ENCODE measurements at places on chromosomes 11 and 22.
A peak's percentile ranks its signal among the peaks of the same experiment; 100 is the strongest.

GRCh38 chr22:34976474-34976873, 89.5 kb upstream of the ISX start:
- no peaks in the 10 kb centered on the region for H3K27me3 ChIP-seq
- no peak overlapping the region for H3K27ac ChIP-seq
- no peak overlapping the region for H3K4me3 ChIP-seq
- no peaks in the 10 kb centered on the region for H3K4me1 ChIP-seq
- no peaks in the 10 kb centered on the region for H3K36me3 ChIP-seq

DNA sequence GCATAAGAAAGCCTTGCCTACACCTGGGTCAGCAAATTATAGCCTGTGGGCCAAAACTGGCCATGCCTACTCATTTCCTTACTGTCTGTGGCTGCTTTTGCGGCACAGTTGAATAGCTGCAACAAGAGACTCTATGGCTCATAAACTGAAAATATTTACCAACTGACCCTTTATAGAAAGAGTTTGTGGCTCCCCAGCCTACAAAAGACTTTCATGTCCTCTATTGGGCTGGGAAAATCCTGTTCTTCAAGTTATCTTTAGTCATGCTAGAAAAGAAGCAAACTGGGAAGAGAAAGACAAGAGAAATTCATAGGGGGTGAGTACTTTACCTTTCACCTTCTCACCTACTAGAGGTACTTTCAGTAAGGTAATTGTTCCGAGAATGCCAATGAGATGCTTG, 175.1 kb downstream of the SWAP70 start:
- no peak overlapping the region for H3K27ac ChIP-seq
- peaks cover 26% of the 10 kb centered on the region for H3K36me3 ChIP-seq
- H3K4me1 ChIP-seq: no peaks in the 10 kb centered on the region
- no peaks in the 10 kb centered on the region for H3K27me3 ChIP-seq
- no peak overlapping the region for H3K4me3 ChIP-seq

- H3K4me1 ChIP-seq: peaks cover 14% of the 10 kb centered on the region
- no peak overlapping the region for H3K27ac ChIP-seq
- DNase-seq: no peak
- H3K4me3 ChIP-seq: no peak overlapping the region
- H3K36me3 ChIP-seq: no peaks in the 10 kb centered on the region
These were observed 19.4 kb downstream of the SUSD2 start for GRCh38 chr22:24200619-24201212.

DNA sequence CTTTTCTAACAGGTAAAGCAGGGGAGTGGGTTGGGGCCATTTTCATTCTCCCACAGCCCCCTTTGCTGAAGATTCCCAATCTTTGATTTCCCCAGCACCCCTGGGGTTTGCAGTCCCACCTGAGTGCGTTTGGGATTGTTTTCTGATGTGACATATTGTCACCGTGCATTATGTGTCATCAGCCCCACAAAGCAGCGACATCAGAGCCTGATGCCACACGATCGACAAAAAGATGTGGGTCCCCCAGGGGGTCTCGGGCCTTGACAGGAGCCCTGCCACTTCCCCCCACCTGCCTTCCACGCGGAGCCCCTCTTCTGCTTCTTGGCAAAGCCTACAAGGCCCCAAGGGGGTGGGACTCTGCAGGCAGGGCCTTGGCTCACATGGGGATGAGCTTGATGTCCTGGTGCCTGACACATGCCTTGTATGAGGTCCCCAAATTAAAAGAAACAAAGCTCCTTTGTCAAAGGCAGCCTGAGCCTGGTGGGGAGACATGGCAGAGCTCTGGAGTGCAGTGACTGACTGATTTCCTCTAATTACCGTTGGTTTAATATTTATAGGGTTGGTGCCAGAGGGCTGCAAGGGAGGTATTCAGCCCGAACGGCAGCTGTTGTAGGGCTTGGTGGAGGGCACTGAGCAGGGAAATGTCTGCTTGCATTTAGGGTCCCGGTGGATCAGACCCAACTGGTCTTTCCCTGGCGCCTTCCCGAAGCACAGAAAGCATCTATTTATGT, 149.2 kb downstream of the MIAT start:
- H3K4me1 ChIP-seq: no peaks in the 10 kb centered on the region
- H3K27ac ChIP-seq: no peak overlapping the region
- no peaks in the 10 kb centered on the region for H3K27me3 ChIP-seq
- H3K36me3 ChIP-seq: no peaks in the 10 kb centered on the region

DNA sequence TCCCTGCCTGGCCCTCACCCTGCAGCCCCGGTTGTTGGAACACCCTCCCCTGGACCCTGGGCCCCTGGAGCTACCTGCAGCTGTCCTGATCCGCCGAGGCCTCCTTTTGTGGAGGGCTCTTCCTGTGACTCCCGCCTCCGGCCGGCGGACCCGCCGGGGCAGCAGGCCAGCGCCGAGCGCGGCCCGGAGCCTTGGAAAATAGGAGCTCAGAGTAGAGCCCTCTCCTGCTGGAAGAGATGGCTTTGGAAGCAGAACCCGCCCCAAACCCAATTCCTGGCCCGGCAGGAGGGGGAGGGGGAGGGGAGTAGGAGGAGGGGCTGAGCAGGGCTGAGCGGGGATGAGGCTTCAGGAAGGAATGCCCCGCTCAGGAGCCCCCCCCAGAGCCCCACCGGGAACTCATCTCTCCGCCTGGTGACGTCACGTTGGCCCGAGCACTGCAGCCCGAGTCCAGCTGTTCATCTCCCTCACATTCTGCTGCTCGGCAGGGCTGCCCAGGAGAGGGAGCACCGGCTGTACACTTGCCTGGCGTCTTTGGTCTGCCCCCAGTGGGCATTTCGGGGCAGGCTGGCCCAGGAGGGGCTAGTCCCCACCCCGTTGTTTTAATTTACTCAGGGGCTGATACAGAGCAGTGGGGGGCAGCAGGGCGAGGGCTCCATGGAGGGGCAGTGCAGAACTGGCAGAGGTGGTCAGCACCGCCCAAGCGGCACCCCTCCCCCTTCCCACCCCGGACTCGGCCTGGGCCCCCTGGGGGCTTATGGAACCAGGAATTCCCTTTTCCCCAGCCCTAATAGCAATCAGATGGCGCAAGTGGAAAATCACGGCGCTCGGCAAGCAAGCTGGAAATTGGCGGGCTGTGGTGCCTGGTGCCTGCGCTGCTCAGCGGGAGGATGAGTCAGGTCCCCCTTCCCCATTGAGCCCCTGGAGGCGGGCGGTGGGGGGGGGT, at the start of gene MRGPRF:
Gene MRGPRF (minus strand): TSS at position 238 of the 943 bp plus-strand sequence. CDS start 3,345 bp downstream, outside the sequence.
- DNase-seq: peak; percentile 82
- no peaks in the 10 kb centered on the region for H3K27me3 ChIP-seq
- H3K27ac ChIP-seq: peak within 1 kb of the TSS; percentile 95
- H3K4me3 ChIP-seq: peak within 1 kb of the TSS; percentile 75

- H3K27ac ChIP-seq: no peak overlapping the region
- no peaks in the 10 kb centered on the region for H3K27me3 ChIP-seq
- H3K36me3 ChIP-seq: peaks cover 5% of the 10 kb centered on the region
- H3K4me1 ChIP-seq: peaks cover 18% of the 10 kb centered on the region
- DNase-seq: no peak
- H3K4me3 ChIP-seq: no peak overlapping the region
These were observed 1.8 kb upstream of the MYO7A start for GRCh38 chr11:77126156-77126775.

GRCh38 chr11:93746101-93746500, 4.6 kb downstream of the C11orf54 start:
- peak overlapping the region; percentile 70 for H3K27ac ChIP-seq
- no peak overlapping the region for H3K4me3 ChIP-seq
- H3K27me3 ChIP-seq: no peaks in the 10 kb centered on the region
- peaks cover 10% of the 10 kb centered on the region for H3K4me1 ChIP-seq
- peaks cover 8% of the 10 kb centered on the region for H3K36me3 ChIP-seq
- DNase-seq: no peak

DNA sequence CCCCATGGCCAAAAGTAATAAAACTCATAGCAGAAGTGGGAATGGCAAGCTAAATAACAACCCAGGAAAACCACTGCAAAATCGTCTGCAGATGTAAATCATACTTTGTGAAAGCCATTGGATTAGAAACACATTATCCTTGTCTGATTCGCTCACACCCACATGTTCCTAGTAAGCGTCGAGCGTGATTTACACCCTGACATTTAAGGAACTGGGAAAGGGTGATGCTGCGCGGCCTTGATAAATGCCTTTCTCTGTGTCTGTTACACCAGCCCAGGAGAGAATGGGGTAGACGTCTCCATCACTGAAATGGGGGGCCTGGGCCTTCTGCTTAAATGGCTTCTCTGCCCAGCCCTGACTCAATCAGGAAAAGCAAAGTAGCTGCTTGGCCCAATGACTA, 162.7 kb downstream of the NTM start:
- H3K4me1 ChIP-seq: no peaks in the 10 kb centered on the region
- no peaks in the 10 kb centered on the region for H3K36me3 ChIP-seq
- H3K27ac ChIP-seq: no peak overlapping the region
- no peak for DNase-seq
- no peaks in the 10 kb centered on the region for H3K27me3 ChIP-seq

DNA sequence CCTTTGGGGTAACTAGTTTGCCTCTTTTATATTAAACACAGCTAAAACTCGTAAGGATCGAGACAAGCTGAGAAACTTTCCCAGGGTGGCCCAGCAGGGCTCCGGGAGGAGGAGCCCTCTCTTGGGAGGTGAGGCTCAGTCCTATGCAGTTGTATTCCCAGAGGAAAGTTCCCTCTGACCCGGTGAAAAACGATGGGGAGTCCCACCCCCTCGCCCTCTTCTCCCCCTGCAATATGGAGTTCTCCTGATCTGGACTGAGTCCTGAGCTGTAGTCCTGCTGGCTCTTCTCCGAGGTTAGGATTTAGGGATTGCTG, 1.3 kb downstream of the NTM start:
- no peaks in the 10 kb centered on the region for H3K4me1 ChIP-seq
- H3K27me3 ChIP-seq: no peaks in the 10 kb centered on the region
- no peak for DNase-seq
- H3K27ac ChIP-seq: no peak overlapping the region
- H3K4me3 ChIP-seq: no peak overlapping the region

DNA sequence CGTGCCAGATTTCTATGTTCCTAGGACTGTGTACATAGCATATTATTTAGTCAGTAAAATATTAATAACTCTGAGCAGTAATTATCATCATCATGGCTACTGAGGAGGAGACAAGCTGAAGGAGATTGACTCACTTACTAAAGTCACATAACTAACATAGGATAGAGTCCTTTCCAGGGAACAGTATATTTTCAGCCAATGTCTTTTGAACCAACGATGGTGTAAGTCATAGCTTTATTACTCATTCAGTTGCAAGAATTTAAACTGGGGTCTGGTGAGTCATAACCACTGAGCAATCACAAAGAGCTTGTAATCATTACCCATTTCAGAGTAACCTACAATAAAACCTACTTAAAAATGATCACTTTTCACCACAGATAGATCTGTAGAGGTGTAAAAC, 1564.8 kb upstream of the TENM4 start:
- H3K4me3 ChIP-seq: no peak overlapping the region
- no peak overlapping the region for H3K27ac ChIP-seq
- H3K36me3 ChIP-seq: no peaks in the 10 kb centered on the region

- no peaks in the 10 kb centered on the region for H3K36me3 ChIP-seq
- no peaks in the 10 kb centered on the region for H3K4me1 ChIP-seq
- H3K27me3 ChIP-seq: no peaks in the 10 kb centered on the region
- H3K4me3 ChIP-seq: no peak overlapping the region
These were observed 81.2 kb upstream of the LDLRAD3 start for GRCh38 chr11:35862666-35863065.

GRCh38 chr11:110362971-110363509, 66.6 kb upstream of the RDX start:
- H3K4me1 ChIP-seq: no peaks in the 10 kb centered on the region

GRCh38 chr11:60895687-60896086, 10.7 kb downstream of the PRPF19 start:
- H3K36me3 ChIP-seq: peaks cover 68% of the 10 kb centered on the region
- H3K4me3 ChIP-seq: no peak overlapping the region
- no peaks in the 10 kb centered on the region for H3K4me1 ChIP-seq
- DNase-seq: no peak

- no peaks in the 10 kb centered on the region for H3K27me3 ChIP-seq
- DNase-seq: no peak
- no peak overlapping the region for H3K4me3 ChIP-seq
- no peaks in the 10 kb centered on the region for H3K4me1 ChIP-seq
These were observed 2.1 kb downstream of the CLDN25 start for GRCh38 chr11:113781682-113782081.

DNA sequence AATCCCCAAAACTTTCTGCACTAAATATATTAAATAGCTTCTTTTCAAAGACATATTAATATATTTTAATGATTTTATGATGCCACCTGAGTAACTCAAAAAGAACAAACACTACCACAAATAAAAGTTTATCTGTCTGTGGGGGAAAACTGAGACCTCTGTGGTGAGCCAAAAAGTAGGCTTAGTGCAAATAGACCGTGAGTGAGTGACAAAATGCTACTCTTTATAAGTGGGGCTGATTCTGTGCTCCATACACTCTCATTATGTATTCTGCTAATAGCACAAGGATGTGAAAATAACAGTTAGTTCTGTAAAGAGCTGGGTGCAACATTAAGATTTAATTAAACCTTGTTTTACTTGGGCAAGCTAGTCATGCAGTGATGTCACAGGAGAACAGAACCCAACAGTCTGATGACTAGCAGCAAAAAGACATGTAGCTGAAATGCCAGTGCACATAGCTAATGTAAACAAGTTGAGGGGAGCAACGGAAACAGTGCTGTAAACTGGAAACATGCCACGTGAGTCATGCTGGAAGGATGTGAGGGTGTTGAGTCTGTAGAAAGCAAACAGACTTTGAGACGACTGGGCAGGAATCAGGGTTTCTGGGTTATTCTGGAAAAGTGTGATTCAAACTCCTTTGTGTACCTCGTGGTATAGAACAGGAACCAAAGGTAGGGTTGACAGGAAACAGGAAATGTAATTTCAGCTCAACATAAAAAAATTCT, 1130.4 kb downstream of the LRRC4C start:
- H3K36me3 ChIP-seq: no peaks in the 10 kb centered on the region
- DNase-seq: peak; percentile 84

DNA sequence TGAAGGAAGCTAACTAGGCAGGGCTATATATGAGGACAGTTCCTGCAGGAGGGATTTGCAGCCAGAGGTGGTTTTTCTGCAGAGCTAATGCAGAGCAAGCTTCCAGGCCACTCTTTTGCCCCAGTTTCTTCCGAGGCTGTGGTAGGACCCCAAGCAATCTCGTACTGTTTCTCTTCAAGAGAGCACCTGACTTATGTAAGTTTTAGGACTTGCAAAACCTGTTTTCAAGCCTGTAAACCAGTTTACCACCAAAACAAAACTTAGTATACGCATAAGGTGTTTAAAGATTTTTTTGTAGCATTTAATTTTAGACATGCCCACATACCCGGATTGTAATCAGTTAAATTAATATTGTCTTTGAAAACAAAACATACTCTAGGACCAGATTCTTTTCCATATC, 7.7 kb upstream of the APLP2 start:
- DNase-seq: no peak
- no peak overlapping the region for H3K4me3 ChIP-seq
- no peaks in the 10 kb centered on the region for H3K4me1 ChIP-seq
- no peaks in the 10 kb centered on the region for H3K36me3 ChIP-seq
- no peaks in the 10 kb centered on the region for H3K27me3 ChIP-seq

GRCh38 chr11:58639669-58640068, 17.2 kb downstream of the CNTF start:
- no peaks in the 10 kb centered on the region for H3K4me1 ChIP-seq
- H3K27me3 ChIP-seq: no peaks in the 10 kb centered on the region
- no peak for DNase-seq
- H3K27ac ChIP-seq: no peak overlapping the region
- no peaks in the 10 kb centered on the region for H3K36me3 ChIP-seq

- DNase-seq: no peak
- H3K27ac ChIP-seq: no peak overlapping the region
- H3K4me3 ChIP-seq: no peak overlapping the region
These were observed 107.8 kb downstream of the FAR1 start for GRCh38 chr11:13776134-13776815.

GRCh38 chr11:73141309-73142127, 600 bp downstream of the FCHSD2 start:
- no peaks in the 10 kb centered on the region for H3K27me3 ChIP-seq
- peak overlapping the region; percentile 100 for H3K27ac ChIP-seq
- peak; percentile 26 for DNase-seq
- peaks cover 4% of the 10 kb centered on the region for H3K36me3 ChIP-seq
- peaks cover 5% of the 10 kb centered on the region for H3K4me1 ChIP-seq

All from ascending aorta (tissue), 2 donors.